ENCODE measurements at places on chromosomes 13 and 19.

- no peak for DNase-seq
Observed at GRCh38 chr13:22285867-22286266, 615.0 kb downstream of the FGF9 start.

DNA sequence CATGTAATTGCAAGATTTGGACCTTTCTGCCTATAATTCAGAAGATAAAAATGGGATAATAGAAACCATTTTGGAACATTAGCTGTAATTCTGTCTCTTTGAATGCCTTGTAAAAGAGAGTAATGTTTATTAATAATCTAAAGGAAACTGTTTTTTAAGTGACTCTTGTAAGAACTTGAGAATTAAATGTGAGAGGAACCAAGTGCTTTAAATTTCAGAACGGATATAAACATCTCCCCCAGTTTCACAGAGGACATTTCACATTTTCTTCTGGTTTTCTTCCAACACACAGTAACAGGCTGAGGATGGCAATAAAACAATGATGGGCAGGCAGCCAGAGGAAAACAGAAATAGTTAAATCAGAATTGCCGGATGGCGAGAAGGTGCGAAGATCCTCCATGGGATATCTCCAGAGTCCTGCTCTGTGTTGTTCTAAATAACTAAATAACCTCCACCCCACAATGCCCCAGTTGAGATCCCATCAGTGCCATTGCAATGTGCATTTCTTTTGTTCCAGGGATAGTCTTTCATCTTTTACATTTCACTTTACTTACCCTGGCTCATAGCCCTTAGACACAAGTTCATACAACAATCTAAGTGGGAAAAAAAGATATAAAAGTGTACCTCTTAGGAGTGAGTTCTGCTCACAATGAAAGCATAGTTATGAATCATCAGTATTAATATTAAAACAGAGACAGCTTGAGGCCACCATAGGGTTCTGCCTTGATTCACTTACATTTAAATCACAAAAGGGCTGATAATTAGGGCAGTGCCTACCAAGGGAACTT is 73.3 kb downstream of the TNFRSF19 start:
- no peak for DNase-seq

DNA sequence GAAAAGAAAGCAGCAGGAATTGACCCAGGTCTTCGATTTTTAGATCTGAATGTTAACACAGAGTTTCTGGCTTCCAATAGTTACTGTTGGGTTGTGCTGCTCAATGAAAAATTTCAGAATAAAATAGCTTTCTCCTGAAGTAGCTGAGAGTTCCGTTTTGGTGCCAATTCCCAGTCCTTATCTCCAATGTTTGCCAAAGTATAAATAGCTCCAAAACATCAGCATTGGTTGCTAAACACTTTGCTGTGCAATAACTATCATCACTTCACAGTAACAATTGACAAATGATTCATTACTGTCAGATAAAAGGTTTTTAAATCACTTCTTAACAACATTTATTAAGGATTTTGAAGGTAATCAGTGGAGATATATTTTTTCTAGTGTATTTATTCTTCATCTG is 446.0 kb downstream of the PCDH20 start:
- no peak for DNase-seq

DNA sequence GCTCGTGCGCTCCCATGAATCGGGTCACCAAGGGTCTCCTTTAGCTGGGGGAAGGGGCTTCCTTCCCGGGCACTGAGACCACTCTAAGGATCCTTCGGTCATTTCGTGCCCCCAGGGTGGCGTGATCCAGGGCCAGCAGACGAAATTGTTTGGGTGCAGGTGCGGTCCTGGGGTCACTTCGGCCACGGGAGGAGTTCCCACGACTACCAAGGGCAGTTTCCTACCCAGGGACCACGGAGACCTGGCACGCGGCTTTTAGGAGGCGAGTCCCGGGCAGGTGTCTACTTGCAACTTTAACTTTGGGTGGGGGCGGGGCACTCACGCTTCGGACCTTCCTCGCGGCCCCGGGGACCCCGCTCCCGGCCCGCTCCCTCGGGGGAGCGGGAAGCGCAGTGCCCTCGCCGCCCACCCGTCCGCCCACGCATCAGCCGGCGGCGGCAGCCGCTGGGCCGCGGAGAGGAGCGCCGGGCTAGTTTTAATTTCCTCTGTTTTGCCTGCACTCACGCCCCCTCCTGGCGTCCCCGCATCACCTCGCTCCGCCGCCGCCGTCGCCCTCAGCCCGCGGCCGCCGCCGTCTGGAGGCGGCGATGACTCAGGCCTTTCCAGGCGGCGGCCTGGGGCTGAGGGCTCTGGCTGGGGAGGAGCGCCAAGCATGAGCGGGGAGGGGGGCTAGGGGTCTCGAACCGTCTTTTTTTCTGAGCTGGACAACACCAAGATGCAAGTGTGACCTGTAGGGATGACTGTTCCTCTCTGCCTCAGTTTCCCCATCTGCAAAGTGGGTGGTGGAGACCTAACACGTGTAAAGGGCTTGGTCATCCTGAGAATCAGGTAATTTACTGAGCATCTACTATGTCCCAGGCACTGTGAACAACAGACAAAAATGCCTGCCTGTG is 21.8 kb downstream of the OLFM2 start:
- peak; percentile 79 for DNase-seq

DNA sequence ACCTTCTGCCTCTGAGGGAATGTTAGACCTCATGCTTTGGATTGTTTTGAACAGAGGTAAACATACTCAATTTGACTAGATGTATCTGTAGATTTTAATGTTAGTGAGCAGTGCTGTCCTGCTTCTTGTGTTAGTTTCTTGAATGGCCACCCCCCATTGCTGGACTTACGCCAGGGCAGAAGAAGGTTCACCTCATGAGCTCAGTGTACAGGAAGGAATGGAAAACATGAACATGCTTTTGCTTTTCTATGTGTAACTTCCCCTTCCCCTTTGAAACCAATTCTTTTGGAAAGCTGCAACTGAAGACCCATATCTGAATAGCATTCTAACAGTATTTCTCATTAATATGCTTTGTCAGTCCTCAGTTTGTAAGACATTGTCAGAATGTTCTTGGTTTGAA is 32.3 kb downstream of the WASF3 start:
- no peak for DNase-seq

GRCh38 chr13:96824140-96824539 is 170.1 kb downstream of the OXGR1 start:
- no peak for DNase-seq

DNA sequence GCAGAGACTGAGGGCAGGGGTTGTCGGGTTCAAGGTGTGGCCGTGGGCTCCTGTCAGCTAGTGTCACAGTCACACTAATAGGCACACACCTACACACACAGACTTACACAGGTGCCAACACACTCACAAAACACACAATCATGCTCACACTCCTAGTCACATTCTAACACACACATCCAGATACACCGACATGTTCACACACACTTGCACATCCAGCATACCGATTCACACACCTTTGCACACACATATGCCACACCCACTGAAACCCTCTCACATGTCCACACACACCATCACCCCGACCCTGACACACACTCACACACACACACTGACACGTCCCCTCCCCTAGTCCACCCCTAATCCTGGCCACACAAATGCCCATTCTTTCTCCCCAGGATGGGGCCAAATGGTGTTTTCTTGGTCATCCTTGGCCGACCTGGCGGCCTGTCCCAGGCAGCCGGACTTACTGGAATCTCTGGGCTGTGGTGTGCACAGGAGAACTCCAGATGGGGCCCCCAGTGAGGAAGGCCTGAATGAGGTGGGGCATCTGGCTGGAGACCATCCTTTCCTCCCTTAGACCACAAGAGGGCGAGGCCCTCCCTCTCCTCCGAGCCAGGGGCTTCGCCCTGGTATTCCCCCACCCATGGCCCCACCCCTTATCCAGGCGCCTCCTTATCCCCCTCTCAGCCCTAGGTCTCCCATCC is 19.1 kb upstream of the PNMA8B start:
- no peak for DNase-seq

GRCh38 chr13:40120781-40121180 is 465.3 kb downstream of the COG6 start:
- no peak for DNase-seq

GRCh38 chr13:78820541-78820940 is 161.6 kb upstream of the OBI1 start:
- DNase-seq: no peak

- DNase-seq: no peak
Observed at GRCh38 chr19:778910-779653, 18.2 kb upstream of the PTBP1 start.

DNA sequence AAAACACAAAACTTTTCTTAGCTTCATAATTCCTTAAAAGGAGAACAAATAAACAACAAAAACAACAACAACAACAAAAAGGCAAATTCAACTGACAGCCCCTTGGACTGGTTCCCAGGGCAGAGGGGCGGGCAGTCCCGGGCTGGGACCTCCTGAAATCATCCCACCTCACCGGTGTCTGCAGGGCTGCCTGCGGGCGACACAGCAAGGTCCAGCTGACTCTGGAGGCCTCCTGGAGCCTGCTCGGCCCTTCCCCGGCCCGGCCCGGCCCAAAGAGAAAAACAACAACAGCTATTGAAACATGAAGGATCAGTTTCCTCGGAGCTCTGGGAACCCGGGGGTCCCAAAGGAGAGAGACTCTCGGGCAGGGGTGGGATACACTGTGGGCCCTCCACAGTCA is 5.0 kb upstream of the ISYNA1 start:
- no peak for DNase-seq

GRCh38 chr13:42751693-42752092 is 29.7 kb upstream of the FAM216B start:
- DNase-seq: no peak

GRCh38 chr13:100478107-100478809 is 110.3 kb downstream of the GGACT start:
- DNase-seq: no peak

DNA sequence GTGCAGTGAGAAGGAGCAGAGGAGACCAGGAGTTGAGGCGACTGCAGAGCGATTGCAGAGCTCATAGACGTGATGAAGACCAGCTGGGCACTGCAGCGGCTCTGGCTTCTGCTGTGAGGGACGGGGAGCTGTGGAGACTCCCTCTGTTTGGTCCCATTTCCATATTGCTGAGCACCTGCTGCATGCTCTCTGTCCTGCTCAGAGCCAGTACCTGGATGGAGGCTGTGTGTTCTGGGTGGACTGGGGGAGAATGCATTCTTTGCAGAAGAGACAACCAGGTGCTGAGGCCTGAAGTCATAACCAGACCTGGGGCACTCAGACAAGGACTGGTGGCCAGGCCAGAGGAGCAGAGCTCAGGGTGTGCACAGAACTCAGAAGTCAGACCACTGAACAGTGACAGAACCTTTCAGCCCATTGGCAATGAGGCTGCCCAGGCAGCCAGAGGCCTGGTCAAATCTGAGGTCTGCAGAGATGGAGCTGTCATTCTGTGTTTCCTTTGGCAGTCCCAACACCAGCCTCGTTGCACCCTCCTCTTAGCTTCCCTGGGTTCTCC is 1.3 kb upstream of the A1BG start:
- no peak for DNase-seq

GRCh38 chr19:19460258-19460731 is 54.8 kb downstream of the GATAD2A start:
- peak; percentile 29 for DNase-seq

GRCh38 chr13:28474491-28475134 is 20.3 kb downstream of the FLT1 start:
- no peak for DNase-seq

GRCh38 chr13:51041126-51041525 is 69.9 kb downstream of the C13orf42 start:
- no peak for DNase-seq

GRCh38 chr19:6817179-6817578 is 44.7 kb downstream of the VAV1 start:
- DNase-seq: no peak

GRCh38 chr13:29943273-29943672 is 92.9 kb upstream of the UBL3 start:
- no peak for DNase-seq

DNA sequence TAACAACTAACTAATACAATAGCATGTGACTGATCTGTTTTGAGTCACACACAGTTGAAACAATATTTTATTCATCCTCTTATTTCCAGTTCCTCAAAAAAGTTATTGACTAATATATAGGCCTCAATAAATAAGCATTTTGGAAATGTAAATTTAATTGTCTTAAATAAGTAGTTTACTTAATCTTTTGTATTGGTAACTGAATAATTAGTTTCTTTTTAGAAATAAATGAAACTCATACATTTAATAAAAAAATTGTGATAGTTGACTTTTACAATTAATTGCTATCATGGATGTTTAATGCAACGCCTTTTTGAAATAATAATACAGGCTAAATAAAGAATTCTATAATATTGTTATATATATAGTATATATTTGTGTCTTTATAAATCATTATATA is 500.8 kb upstream of the PCDH20 start:
- no peak for DNase-seq

DNA sequence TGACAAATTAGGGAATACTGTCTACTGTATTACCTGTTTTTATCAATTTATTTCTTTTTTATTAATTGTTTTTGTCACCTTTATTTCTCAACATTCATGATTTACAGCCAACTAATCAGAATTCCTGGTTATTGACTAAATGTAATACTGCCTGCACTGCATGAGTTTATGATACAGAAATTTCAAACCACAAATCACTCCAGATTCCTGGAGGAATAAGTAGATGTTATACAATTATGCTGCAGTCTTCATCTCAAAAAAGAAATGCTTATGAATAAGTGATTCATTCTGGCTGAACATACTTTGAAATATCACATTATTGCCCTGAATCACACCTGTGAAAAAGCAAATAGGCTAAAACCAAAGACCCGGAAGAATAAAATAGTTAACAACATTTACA is 249.7 kb downstream of the DACH1 start:
- DNase-seq: no peak

- DNase-seq: no peak
Observed at GRCh38 chr13:113922412-113923118, 51.3 kb downstream of the C13orf46 start.

DNA sequence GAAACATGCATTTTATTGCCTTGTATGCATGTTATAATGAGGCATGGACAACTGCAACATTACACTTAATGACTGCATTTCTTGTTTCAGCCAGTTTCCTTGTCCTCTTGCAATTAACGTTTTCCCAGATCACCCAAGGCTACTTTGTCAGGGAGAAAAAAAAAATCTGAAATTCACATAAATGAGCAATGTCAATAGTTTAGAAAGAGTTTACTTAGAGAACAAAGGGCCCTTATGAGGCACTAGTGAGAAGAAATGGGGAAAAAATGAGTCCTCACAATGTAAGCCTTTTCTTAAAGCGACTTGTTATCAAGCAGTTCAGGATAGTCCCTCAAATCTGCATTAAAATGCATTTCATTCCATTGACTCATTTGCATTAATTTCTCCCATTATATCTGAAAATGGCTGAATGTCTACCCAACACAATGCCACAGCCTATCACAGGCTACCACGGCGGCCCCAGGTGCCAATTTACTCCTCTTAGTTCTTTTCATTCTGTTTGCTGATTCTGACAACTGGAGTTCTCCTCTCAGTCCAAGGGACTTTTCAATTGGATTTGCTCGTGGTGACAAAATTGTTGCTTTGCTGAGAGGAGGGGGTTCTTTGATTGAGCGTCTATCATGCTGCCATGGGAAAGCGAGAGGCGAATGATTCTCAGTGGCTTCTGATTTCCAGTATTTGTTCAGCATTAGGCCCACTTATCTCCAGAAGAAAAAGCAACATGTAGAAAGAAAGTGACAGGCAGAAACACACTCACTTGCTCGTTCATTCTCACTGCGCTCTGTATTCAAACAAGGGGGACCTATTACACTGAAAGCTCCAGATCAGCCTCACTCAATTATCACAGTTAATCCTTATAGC is 107.1 kb downstream of the DACH1 start:
- DNase-seq: no peak

All from CD4-positive, alpha-beta T cell treated with Interleukin-15 for 1 hour (primary cell).